Endodermal cell (in vitro differentiated cells): ENCODE measurements at places on chromosomes 7 and 10. TPM values are rescaled to one million over a fixed set of nuclear protein-coding genes. Genes with fewer than 3 reads are reported as not detected.

- peak; percentile 47 for DNase-seq
Measured at GRCh38 chr7:6159524-6160031, 112.8 kb downstream of the CYTH3 start.

The ITPRID1 gene
- 3.8 to 5.6 TPM (median 4.6 TPM) in 3 replicates for total RNA-seq

DNA sequence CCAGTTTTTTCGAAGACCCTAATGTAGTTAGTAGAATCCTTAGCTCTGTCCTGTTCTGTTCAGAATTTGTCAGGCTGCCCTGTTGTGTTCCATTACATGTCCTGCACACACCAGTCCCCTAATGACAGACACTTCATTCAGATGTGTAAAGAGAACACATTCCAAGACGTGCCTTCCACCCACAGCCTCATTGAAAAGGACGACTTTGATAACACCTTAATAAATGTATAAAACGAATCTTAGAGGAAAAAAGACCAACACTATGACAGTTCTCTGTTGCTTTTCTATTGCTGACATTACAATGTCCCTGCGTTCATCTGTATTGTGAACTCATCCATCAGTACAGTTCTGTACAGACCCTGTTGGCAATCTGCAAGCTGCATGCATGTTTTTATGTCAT, 3.5 kb downstream of the LRRTM3 start:
- no peak for DNase-seq

DNA sequence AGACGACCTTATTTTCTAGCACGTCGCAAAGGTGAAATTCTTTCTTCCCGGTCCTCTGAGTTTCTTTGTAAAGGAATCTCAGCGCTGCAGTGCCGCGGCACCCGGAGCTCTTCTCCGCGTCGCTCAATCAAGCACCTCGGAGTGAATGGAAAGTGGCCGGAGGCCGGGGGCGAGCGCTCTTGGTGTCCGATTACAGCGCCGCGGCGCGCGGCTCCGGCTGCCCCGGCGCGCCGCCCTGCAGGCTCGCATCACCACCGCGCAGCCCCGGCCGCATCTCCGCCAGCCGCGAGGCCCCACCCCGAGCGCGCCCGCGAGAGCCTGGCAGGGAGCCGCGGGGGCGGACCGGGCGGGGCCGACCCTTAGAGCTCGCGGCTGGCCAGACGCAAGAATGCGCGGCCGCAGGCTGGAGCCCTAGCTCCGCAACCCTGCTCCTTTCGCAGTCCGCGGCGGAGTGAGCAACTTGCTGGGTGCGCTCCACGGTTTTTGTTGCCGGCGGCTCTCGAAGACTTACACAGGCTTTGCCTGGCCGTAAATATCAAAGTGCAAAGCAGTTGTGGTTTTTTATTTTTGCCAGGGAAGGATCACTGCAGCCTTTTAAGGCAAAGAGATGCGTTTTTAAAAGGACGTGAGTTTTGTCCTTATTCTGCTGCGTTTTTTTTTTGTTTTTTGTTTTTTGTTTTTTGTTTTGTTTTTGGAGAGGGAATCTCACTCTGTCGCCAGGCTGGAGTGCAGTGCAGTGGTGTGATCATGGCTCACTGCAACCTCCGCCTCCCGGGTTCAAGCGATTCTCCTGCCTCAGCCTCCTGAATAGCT, at the start of gene SEMA3C:
TSS of gene SEMA3C (minus strand) at position 143 of the 813 bp plus-strand sequence. CDS start 2,270 bp downstream, outside the sequence.
- DNase-seq = peak; percentile 95

DNA sequence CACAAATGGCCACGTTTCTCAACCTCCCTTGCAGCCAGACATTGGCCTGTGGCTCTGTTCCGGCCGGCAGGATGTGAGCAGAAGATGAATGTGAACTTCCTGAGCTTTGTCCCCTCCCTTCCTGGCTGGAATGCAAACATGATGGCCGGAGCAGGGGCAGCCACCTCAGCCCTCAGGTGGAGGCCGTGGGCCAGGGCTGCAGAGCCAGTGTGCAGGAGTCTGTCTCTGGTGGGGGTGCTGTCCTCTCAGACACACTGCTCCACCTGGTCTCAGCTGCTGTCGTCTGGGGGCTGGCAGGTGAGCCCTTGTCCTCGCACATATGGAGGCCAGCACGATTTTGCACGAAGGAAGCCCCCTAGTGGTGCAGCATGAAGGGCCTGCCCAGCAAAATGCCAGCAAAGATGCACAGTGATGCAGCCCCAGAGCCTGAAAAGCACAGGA, 25.3 kb upstream of the PWWP2B start:
- DNase-seq = peak; percentile 74

- DNase-seq = peak; percentile 84
Measured at GRCh38 chr10:98269435-98269912, 1.5 kb upstream of the LOXL4 start.

- no peak for DNase-seq
Measured at GRCh38 chr10:72622271-72622670, 3.6 kb downstream of the MICU1 start.

DNA sequence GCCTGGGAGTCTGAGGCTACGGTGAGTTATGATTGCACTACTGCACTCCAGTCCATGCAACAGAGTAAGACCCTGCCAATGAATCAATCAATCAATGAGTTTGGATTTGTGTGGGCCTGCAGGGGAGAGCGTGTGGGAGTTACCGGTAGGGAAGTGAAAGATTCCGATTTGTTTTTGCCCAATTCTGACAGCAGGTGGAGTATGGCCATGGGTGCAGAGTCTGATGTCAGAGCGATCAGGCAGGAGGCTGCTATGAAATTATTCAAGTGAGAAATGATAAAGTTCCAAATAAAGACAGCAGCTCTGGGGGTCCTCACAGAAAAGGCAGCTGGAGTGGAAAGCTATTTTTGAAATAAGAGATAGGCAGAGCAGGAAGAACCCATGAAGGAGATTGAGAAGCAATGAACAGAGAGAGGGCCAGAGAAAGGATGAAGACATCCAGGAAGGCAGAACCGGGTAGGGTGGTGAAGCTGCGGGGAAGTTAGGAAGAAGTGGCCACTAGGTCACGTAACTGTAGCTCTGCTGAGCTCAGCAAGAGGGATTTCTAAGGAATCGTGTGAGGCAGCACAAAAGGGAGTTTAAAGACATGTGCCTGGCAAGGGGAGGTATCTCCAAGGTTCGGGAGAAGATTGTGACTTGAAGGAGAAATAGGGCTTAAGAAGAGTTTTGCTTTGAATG, 93.7 kb upstream of the NMT2 start:
- no peak for DNase-seq

The RNF133 gene
- total RNA-seq = 0.59 and 0.86 TPM in 2 replicates

The CRTAC1 gene
- total RNA-seq = 0.11 and 0.24 TPM in 2 replicates

DNA sequence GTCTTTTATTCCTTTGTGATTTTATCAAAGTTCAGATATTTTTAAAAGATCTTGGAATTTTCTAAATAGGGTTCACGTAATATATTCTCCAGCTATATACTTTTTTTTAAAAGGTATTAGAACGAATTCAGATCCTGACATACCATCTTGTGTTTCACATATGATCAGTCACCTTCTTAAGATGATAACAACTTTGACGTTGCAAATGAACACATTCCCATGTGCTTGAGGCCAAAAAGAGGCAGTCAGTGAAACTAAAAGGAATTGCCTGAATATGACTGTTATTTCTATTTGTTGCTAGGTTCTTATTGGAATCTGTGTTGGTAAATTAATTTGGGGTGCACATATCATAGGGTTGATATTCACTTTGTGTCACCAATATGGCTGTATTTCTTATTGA, 310.1 kb downstream of the MDFIC start:
- no peak for DNase-seq

DNA sequence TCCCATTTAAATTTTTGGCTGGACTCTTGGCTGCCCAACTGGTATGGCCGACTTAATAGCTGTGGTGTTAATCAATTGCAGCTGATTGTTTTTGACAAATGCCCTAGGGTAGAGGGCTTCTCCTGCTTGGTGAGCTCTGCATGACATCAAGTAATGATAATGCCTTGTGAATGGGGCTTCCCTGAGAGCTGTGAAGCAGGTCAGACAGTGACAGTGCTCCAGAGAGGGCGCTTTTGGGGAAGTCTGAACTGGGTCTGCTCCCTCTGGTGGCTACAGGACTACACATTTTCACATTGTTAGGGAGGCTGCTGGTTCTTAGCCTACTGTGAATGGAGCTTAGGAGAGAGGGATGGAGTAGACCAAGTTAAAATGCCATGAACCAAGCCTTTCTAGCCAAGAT, 98.8 kb downstream of the SDK1 start:
- DNase-seq = peak; percentile 95

- no peak for DNase-seq
Measured at GRCh38 chr10:4683838-4684237, 142.2 kb upstream of the AKR1E2 start.

DNA sequence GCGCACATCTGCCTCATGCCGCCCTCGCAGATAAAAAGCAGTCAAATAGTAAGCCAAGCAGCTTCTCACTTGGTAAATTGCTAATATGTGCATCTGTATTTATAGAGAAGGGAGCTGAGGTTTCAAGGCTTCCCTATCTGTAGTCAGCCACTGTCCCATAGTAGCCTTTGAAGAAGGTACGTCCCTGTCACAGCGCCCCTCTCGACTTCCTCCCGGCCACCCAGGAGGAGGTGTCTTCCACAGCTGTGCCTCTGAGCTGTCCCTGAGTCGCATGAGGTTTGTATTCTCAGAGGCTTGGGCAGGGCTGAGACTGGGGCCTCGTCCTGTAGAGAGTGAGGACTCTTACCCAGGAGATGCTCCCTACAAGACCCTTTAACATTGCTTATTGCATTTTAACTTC, 49.0 kb downstream of the SPOCK2 start:
- DNase-seq = no peak

The NAMPT gene
- 101 to 426 TPM (median 124 TPM) in 3 replicates for total RNA-seq

GRCh38 chr7:6650521-6651011, 13.4 kb downstream of the ZNF316 start:
- DNase-seq = peak; percentile 15

- DNase-seq = no peak
Measured at GRCh38 chr10:16788125-16788524, 29.1 kb downstream of the RSU1 start.

DNA sequence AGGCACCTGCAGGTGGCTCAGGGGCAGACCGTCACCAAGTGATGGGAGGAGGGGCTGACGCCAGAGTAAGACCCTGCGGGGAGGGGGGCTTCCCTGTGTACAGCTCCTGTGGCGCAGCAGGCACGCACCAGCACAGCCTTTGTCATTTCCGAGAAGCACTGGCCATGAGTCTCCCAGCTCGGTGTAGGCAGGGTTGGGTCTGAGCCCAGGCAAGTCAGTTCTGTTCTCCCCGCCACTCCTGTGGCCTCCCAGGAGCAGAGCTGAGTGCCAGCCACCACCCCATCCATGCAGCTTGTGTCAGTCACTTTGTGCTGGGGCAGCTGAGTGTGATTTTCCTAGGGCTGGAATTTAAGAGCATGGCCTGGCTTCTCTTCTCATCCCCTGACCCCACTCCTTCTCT, 13.2 kb downstream of the CPSF4 start:
- DNase-seq = no peak

The DNAJB6 gene
- total RNA-seq = 171 and 174 TPM in 2 replicates

- DNase-seq = peak; percentile 73
Measured at GRCh38 chr7:155453296-155454182, 4.4 kb upstream of the EN2 start.

The DHTKD1 gene
- total RNA-seq = 50.6 and 56.9 TPM in 2 replicates

The CPN1 gene
- total RNA-seq = 0.63 and 1.3 TPM in 2 replicates

DNA sequence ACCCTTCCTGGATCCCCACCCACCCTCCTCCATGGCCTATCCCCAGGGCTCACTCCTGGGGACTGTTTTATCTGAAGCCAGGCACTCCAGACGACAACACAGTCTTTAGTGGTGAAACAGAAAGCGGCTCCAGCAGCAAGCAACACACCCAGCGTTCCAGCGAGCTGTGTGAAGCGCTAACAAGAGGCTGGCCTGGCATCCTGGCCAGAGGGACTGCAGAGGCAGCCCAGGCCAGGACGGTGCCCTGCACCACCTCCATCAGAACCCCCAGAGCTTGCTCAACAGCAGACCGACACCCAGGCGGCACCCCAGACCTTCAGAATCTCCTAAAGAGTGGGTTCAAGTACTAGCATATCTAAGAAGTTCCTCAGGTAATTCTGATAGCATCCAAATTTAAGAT, 2.0 kb upstream of the CPXM2 start:
- DNase-seq = no peak

- DNase-seq = no peak
Measured at GRCh38 chr10:98478430-98479222, 31.9 kb upstream of the HPS1 start.

DNA sequence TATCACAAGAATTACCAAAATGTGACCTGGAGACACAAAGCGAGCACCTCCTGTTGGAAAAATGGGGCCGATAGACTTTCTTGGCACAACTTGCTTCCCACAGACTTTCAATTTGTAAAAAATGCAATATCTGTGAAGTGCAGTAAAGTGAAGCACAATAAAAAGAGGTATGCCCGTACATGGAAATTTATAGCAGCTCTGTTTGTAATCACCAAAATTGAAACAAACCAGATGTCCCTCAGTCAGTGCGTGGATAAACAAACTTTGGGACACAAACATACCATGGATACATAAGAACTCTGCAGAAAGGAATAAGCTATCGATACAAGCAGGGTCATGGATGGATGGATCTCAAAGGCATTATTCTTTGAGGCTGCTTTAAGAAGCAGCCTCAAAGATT, 33.6 kb downstream of the ARID5B start:
- no peak for DNase-seq

The FOXI2 gene
- total RNA-seq = 0.28 to 1.3 TPM (median 1.0 TPM) in 3 replicates

The ZNF467 gene
- 2.1 and 2.5 TPM in 2 replicates for total RNA-seq

DNA sequence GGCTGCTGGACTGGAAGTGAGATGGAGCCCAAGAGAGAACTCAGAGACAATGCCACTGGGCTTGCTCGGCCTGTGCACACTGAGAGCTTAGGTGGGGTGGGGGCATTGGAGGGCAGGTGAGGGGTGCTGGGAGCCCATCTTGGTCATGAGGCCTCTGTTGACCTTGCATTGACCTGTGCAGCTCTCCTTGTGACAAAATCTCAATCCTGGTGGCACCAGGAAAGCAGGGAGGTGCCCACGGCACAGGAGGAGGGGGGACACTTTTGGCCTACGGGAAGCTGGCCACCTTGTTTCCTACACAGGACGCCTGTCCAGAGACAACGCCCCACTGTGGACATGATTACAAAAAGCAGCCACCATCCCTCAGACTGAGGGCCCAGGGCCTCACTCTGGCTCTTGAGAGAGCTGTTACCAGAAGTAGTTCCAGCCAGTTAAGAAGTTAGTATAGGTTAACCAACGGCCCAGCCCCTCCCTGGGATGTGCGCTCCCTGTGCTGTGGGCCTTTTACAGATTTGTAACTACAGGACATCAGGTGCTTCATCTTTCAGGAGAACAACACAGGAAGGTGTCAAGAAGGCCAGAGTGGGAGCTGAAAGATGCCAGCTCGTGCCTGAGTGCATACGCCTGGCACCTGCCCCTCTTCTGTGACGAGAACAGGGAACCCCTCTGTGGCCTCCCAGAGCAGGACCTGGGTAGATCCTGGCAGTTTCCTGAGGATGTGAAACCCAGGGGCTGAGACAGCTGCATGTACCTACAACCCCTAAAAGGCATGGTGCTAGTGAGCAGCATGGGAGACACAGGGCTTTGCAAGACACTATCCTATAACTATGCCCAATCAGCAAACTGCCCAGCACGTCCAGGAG, 10.3 kb downstream of the PKD1L1 start:
- DNase-seq = peak; percentile 56

- DNase-seq = no peak
Measured at GRCh38 chr7:82389876-82390275, 53.7 kb downstream of the CACNA2D1 start.

GRCh38 chr10:87651801-87652200, 7.9 kb upstream of the PAPSS2 start:
- peak; percentile 60 for DNase-seq

- DNase-seq = peak; percentile 46
Measured at GRCh38 chr7:27160145-27160545, 3.7 kb upstream of the HOXA7 start.

The C10orf143 gene
- 1.9 to 3.5 TPM (median 2.3 TPM) in 3 replicates for total RNA-seq

The PHYHIPL gene
- total RNA-seq = 0.21 to 0.52 TPM (median 0.44 TPM) in 3 replicates
